Spinal cord (tissue), 10 donors: ENCODE measurements at places on chromosomes 11 and 22.

DNA sequence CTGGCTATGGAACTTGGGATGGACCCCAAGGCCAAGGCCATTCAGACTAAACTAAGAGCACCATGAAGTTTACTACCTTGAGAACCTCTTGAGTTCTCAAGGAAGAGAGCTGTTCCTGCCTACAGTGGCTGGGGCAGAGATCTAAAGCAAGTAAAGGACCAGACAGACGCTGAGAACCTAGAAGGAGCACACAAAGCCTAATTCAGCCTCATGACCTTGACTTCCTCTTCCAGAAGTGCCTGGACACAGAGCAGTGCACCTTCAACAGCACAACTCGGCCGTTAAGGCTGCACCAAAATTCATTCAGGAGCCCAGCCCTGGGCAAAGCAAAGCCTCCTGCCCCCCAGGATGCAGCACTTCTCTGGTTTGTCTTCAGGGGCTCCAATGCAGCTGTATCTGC lies 82.9 kb upstream of the AKIP1 start:
- DNase-seq, result no peak

- peak; percentile 42 for DNase-seq
These were observed 615 bp downstream of the ANO5 start for GRCh38 chr11:22193348-22194051.

DNA sequence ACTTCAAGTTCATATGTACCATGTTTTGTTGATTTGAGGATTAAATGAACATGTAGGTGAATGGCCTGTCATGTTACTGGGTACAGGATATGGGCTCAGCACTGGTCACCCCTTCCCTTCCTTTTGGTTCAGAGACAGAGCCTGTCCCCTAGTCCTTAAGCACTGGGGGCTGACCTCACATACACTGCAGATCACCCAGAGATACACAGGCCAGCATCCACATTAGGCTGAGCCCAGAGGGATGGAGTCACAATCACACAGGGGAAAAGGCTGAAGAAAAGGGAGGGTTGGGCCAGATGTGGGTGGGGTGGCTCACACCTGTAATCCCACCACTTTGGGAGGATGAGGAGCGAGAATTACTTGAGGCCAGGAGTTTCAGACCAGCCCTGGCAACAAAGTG lies 62.3 kb downstream of the IGLL5 start:
- DNase-seq, result no peak

- peak; percentile 37 for DNase-seq
These were observed 7.3 kb downstream of the DNAL4 start for GRCh38 chr22:38786631-38787030.

DNA sequence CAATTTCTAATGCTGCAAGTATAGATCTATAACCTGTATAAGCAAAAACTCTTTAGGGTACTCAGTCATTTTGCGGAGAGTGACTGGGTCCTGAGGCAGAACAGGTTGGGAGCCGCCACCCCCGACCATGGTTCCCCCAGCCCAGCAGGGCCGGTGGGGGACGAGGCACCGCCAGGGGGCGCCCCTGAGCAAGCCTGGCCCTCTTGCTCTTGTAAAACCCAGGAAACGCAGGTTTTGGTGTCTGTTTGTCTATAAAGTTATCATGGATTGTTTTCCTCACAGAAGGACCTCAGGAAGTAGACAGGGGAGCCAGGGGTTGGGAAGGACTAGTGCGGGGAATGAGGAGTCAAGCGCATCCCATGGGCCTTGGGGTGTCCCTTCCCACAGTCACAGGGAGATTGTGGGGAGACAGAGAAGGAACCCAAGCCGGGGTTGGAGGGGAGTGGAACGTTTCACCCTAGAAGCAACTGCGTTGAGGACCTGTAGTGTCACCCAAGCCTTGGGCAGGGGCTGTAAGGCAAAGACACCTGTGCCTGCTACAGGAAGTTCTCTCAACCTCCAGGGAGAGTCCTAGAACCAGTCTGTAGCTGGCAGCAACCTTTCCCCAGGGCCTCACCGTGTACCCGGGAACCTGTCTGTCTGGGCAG lies 26.4 kb downstream of the KCTD17 start:
- DNase-seq, result no peak

DNA sequence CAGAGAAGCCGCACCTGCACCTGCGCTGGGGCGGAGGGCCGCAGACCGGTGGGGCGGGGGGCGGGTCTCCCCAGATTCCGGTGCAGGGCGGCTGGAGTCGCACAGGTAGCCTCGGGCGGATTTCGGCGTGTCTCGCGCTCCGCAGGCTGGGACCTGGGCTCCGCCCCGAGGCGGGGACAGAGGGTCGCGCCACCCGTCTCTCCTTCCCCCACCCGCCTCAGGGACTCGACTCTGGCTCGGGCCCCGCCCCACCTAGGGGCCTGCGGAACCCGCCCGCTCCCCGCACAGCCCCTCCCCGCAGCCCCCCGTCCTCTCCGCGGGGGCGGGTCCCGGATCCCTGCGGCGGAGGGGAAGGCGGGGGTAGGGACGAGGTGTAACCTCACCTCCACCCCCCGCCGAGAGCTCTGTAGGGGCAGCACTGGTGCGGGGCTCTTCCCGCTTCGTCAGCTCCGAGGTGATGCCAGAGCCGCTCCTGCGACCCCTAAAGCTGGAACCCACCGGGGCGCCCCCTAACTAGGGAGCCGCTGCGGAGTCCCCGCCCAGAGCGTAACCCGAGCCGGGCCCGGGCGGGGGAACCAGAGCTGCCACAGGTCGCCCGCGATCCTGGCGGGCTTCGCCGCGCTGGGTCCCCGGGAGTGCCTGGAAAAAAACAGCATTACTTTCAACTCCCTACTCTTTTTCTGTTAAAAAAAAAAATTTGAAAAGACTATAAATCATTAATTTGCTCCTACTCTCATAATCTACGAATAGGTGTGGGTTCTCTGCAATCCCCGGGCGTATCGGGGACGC lies at the start of gene SLC29A2:
Gene SLC29A2 (minus strand): TSS at position 134 of the 789 bp plus-strand sequence. CDS start 169 bp downstream, outside the sequence.
- no peak for DNase-seq

DNA sequence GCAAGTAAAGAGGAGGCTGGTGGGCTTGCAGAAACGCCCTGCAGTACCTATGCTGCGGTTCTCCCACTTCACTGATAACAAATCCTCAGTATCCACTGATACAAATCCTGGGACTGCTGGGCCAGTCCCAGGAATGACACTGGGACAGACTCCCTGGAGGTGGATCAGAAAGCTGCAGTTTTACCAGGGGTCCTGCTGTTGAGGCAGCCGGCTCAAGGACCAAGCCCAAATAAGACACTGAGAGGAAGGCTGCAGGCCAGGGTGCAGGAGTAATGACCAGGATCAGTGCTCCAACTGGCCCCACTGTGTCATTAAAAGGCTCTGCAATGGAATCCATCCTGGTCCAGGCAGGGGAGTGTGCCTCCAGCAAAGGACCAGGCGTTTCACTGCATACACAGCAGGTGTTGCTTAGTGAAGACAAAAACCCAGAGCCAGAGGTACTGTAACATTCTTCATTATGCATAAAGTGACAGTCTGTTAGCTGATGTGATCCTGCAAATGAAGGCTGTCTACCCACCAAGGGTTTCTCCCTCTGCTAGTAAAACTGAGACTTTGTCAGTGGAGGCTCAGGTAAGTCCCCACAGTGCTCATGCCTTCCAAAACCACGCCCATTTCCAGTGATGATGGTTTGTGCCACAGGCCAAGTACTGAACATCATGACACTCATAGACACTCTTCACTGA lies 1.4 kb upstream of the C22orf39 start:
- DNase-seq, result no peak

GRCh38 chr22:38089474-38089851 lies 5.5 kb upstream of the SLC16A8 start:
- no peak for DNase-seq

DNA sequence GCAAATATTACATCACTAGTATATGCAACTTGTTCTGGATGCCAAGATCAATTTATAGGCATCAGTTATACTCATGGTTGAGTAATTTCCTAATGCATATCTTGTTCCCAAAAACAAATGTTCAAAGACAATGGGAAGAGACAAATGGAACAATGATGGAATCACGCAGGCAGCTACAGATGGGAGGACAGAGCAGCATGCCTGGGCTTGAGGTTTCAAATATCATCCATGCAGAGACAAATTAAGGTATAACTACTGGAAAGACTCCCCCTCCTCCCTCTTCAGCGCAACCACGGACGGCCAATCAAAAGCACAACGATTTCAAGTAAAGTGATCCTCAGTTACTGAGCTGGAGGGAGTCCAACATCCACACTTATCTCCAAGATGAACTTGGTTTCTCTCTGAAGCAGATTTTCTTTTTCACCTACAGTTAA lies 106.8 kb downstream of the CCDC83 start:
- no peak for DNase-seq

- no peak for DNase-seq
These were observed 20.8 kb downstream of the COMMD9 start for GRCh38 chr11:36268337-36268985.

- no peak for DNase-seq
These were observed 20.9 kb downstream of the ST14 start for GRCh38 chr11:130180491-130180890.

DNA sequence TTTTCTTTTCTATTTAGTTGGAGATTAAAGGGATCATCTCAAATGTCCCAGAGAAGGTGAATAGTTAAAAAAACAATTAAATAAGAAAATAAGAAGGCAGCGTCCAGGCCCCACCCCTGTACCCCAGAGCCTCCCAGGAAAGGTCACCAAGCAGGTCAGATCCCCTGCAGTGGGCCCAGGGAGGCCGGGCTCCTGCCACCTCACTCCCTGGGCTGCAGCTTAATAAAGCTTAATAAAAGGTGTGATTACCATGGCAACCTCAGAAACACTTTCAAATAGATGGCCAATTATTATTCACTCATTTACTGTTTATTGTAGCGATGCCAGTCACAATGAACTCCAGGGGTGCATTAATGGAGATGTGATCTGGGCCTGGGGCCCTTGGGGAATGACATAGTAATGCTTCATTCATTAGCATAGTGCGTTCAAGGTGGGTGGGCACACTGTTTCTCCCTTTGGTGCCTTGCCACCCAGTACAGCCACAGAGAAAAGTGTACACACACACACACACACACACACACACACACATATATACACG lies 386.2 kb downstream of the CADM1 start:
- peak; percentile 65 for DNase-seq

DNA sequence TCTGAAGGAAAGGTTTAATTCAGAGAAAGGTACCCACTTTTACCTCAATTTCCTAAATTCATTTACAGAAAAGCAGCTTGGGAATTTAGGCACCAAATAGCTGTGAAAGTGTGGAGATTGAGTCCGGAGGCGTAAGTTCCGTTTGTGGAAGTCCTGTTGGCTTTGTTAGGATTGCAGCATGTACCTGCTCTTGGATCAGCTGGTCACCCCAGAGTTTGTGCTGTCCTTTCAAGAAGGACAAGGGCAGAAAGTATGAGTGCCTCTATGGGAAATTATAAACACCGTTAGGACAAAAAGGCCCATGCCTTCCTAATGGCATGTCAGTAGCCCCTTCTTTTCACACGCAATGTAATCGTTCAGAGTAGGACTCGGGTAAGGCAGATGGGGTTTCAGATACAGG lies 97.8 kb downstream of the SCN3B start:
- no peak for DNase-seq

- no peak for DNase-seq
These were observed 12.3 kb downstream of the LTO1 start for GRCh38 chr11:69662806-69663205.
